ENCODE measurements at places on chromosomes 11 and 22. TPM values are rescaled to one million over a fixed set of nuclear protein-coding genes. Genes with fewer than 3 reads are reported as not detected.

OR6T1 gene
- total RNA-seq, result not detected

TRIM6 gene
- 1.5 TPM for total RNA-seq

C22orf23 gene
- total RNA-seq, result 0.30 TPM

PTS gene
- total RNA-seq, result 25.2 TPM

APOL4 gene
- total RNA-seq, result 3.8 TPM

NEU3 gene
- total RNA-seq, result 4.9 TPM

LDHAL6A gene
- not detected for total RNA-seq

MN1 gene
- 5.3 TPM for total RNA-seq

PKDREJ gene
- total RNA-seq, result not detected

PHOX2A gene
- total RNA-seq, result not detected

SLC16A8 gene
- not detected for total RNA-seq

CDC42EP1 gene
- 14.6 TPM for total RNA-seq

CLMP gene
- 4.9 TPM for total RNA-seq

SLC22A8 gene
- total RNA-seq, result not detected

HORMAD2 gene
- not detected for total RNA-seq

ARHGAP8 gene
- total RNA-seq, result not detected

CASP5 gene
- total RNA-seq, result not detected

PIWIL4 gene
- 0.92 TPM for total RNA-seq

ALX4 gene
- 0.07 TPM for total RNA-seq

ZDHHC8 gene
- total RNA-seq, result 51.6 TPM

OR2D2 gene
- total RNA-seq, result not detected

KCNC1 gene
- total RNA-seq, result not detected

BARX2 gene
- not detected for total RNA-seq

WNT11 gene
- 15.2 TPM for total RNA-seq

RTN4R gene
- 1.2 TPM for total RNA-seq

BRD1 gene
- 18.7 TPM for total RNA-seq

MMP10 gene
- not detected for total RNA-seq

PISD gene
- total RNA-seq, result 15.1 TPM

PLAAT5 gene
- 1.5 TPM for total RNA-seq

TNNT3 gene
- total RNA-seq, result 46.1 TPM

MCHR1 gene
- 1.4 TPM for total RNA-seq

SLC22A12 gene
- total RNA-seq, result not detected

MS4A1 gene
- not detected for total RNA-seq

DNAJC4 gene
- total RNA-seq, result 59.1 TPM

PIK3IP1 gene
- 15.3 TPM for total RNA-seq

CELSR1 gene
- total RNA-seq, result 9.7 TPM

CYP2R1 gene
- 6.2 TPM for total RNA-seq

MMP13 gene
- not detected for total RNA-seq

SNX32 gene
- total RNA-seq, result not detected

EIF3D gene
- 76.1 TPM for total RNA-seq

HINFP gene
- total RNA-seq, result 12.8 TPM

FZD4 gene
- 28.8 TPM for total RNA-seq

MUC6 gene
- total RNA-seq, result not detected

MTA2 gene
- total RNA-seq, result 33.1 TPM

ENTHD1 gene
- not detected for total RNA-seq

OR8D4 gene
- not detected for total RNA-seq

PTPRCAP gene
- 2.0 TPM for total RNA-seq

RRM1 gene
- 28.5 TPM for total RNA-seq

VPREB1 gene
- total RNA-seq, result not detected

OR8H1 gene
- not detected for total RNA-seq

SLC22A6 gene
- not detected for total RNA-seq

OR8H2 gene
- not detected for total RNA-seq

JAML gene
- total RNA-seq, result 4.5 TPM

MIAT gene
- total RNA-seq, result 1.9 TPM

OR4A16 gene
- total RNA-seq, result not detected

CRYBB2 gene
- not detected for total RNA-seq

MAPK8IP2 gene
- 0.57 TPM for total RNA-seq

EFCAB6 gene
- total RNA-seq, result 1.5 TPM

BDNF gene
- total RNA-seq, result 2.4 TPM

EMID1 gene
- 0.40 TPM for total RNA-seq

Measured in left ventricle myocardium superior (tissue), 1 donor.